ENCODE measurements at places on chromosomes 5 and 9.
A peak's percentile ranks its signal among the peaks of the same experiment; 100 is the strongest.

GRCh38 chr5:172883066-172883465 is 49.0 kb downstream of the ERGIC1 start:
- no peak for DNase-seq

DNA sequence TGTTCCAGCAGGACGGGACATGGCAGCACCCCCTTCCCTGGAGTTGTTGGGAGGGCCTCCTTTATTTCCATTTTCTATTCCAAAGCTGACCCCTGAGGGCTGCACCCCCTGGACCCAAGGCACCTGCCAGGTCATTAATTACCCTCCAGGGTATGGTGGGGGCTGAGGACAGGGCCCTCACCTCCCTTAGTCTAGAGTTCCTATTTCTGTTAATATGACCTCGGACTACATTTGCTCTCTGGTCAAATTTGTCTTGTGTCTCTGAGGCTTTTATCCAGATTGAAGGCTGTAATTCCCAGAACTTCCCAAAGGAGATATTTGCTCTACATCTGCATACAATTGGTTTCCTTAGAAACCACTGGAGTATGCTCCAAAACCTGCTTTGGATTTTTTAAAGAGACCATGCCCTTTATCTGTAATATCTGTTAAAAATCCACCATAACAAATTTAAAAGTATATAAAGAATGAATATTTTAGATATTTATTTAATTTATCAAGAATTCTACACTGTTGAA is 16.8 kb downstream of the PHF2 start:
- DNase-seq = no peak

GRCh38 chr9:89946741-89947140 is 341.9 kb downstream of the GADD45G start:
- no peak for DNase-seq

GRCh38 chr9:10613419-10613818 is 617 bp upstream of the PTPRD start:
- no peak for DNase-seq

DNA sequence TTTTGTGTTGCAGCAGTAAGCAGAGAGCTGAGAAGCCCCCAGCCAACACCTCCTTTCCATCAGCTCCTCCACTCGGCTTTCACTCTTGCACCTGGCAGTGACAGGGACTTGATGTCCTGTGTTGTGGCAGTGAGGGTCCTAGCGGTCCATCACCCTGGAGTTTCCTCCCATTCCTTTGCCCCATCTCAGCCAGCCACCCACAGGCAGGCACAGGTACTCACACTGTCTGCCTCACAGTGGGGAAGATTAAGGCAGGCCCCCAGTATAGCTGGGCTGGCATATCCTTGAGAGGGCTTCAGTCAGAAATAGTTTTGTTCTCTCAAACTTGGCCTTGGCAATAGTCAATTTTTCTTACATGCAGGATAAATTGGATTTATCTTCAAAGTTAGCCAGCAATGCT is 362.7 kb downstream of the GADD45G start:
- no peak for DNase-seq

GRCh38 chr5:13214182-13214581 is 730.3 kb downstream of the DNAH5 start:
- no peak for DNase-seq

GRCh38 chr5:120139039-120139438 is 325.1 kb upstream of the PRR16 start:
- DNase-seq = no peak

GRCh38 chr5:178125253-178125906 is 5.4 kb upstream of the RMND5B start:
- DNase-seq = no peak

- no peak for DNase-seq
Measured at GRCh38 chr5:95962785-95963184, 1.1 kb upstream of the ELL2 start.

- no peak for DNase-seq
Measured at GRCh38 chr5:80623999-80624398, 30.5 kb upstream of the MSH3 start.

- DNase-seq = no peak
Measured at GRCh38 chr5:80565330-80565729, 4.8 kb downstream of the ANKRD34B start.

DNA sequence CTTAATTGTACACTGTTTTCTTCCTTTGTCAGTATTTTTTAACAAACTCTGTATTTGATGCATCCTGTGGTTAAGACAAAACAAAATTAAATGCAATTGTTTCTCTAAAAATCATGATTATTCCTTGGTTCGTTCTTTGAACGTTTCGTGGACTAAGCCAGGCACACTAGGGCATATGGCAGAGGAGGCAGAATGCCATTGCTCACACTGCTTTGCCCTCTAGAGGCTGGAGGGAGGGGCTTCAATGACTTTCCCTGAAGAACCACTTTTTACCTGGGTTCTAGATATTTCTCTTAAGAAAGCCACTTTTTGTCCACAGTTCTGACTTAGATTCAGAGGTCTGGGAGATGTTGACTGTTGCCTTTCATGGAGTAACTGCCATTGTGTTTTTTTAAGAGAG is 236.2 kb upstream of the ADAMTSL1 start:
- DNase-seq = no peak

- DNase-seq = no peak
Measured at GRCh38 chr5:176994460-176995121, 12.0 kb downstream of the UIMC1 start.

- no peak for DNase-seq
Measured at GRCh38 chr5:5784101-5784500, 361.6 kb downstream of the ICE1 start.

DNA sequence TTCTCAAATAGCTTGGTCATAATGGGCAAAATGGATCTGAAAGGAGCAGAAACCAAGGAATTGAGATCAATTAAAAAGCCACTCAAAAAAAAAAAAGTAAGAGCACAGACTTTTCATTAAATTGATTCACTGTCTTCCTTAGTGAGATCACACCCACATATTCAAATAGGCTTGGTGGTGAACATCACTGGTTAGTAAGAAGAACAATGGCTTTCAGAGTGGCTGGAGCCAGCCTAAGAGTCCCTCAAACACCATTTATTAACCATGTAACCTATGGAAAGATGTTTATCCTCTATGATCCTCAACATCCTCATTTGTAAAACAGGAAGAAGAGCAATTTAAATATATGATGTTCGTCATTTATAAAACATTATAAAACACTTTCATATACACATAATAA is 12.4 kb downstream of the CCDC112 start:
- no peak for DNase-seq

DNA sequence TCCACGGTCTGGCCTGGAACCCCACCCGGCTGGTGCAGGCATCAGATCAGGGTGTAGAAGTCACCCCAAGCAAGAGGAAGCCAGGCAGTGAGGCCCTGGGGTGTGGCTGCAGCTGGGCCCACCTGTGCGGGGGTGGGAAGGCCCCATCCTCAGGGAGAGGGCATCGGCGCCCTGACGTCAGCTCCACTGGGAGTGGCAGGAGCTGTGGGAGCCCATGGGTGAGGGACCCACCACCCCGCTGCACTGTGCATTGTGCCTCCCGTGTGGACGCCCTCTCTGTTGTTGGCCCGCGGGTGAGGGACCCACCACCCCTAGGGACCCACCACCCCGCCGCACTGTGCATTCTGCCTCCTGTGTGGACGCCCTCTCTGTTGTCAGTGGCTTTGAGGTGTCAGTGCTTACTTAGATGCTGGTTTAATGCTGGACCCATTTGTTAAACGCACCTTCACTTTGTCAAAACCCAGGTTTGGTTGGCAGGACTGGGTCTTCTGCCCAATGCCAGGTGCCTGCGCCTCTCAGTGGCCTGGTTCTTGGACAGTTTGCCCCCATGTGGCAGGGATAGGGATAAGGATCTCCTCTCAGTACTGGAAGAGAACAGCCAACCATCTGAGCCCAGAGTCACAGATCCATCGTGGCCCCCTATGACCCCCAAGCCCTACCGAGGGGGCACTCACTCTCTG is 6.9 kb upstream of the EXOC3 start:
- no peak for DNase-seq

GRCh38 chr5:123874600-123875201 is 362.7 kb downstream of the CSNK1G3 start:
- no peak for DNase-seq

- no peak for DNase-seq
Measured at GRCh38 chr9:126222835-126223431, 103.7 kb upstream of the MVB12B start.

- DNase-seq = no peak
Measured at GRCh38 chr9:38443597-38443996, 19.3 kb upstream of the IGFBPL1 start.

GRCh38 chr9:114112325-114112724 is 13.2 kb upstream of the KIF12 start:
- DNase-seq = no peak

- DNase-seq = no peak
Measured at GRCh38 chr9:108468364-108468763, 387.4 kb downstream of the ACTL7B start.

DNA sequence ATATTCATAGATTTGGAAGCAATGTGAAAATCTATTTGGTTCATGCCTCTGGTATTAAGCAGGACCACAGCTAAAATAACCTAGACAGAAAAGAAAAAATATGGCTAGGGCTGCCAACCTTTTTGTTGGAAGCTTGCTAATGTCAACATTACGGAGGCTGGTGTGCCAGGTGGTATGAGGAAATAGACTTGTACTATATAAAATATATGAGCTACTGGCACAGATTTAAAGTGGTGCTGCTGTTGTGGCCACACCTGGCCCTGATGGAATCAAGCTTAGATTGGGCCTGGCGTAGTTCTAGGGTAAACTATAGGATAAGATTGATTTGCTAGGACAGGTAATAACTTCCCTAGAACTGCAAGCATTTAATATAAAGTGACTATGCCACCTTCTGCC is 10.6 kb upstream of the PARP8 start:
- no peak for DNase-seq

DNA sequence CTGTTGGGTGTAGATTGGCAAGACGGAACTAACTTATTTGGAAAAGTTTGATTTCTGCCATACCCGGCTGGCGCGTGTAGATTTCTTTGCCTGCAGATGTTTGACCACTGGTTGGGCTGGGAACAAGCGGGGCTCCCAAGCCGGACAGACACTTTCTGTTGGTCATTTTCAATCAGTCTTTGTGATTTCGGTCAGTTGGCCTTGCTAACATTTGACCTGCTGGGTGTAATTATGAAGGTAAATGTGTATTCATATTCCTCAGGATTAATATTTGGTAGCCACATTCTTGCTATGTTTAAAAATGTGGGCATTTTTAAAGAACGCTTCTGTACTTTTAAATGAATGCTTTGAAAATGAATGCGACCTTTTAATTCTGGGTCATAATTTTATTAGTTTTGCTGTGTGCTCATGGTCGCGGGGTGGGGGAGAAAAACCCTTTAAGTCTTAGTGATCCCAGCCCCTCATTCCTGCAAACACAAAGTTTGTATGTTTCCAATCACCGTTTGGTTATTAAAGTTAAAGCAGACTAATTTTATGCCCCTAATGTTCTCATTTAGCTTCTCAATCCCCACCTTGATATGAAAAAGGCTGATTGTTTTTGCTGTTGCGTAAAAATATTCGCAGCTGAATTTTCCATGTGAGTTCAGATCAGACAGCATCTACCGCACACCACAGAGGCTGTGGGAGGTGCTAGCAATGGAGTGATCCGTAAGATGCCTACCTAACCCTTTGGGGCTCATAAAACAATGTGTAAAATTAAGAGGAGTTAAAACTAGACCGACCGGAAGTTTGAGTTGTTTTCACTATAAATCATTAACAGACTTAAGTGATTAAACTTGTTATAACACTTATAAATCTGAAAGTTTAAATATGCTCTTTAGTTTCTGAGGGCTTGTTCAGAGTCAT is 1.5 kb downstream of the RASGRF2 start:
- DNase-seq = peak; percentile 61

- DNase-seq = no peak
Measured at GRCh38 chr5:140964356-140964755, 1.9 kb upstream of the PCDHAC2 start.

DNA sequence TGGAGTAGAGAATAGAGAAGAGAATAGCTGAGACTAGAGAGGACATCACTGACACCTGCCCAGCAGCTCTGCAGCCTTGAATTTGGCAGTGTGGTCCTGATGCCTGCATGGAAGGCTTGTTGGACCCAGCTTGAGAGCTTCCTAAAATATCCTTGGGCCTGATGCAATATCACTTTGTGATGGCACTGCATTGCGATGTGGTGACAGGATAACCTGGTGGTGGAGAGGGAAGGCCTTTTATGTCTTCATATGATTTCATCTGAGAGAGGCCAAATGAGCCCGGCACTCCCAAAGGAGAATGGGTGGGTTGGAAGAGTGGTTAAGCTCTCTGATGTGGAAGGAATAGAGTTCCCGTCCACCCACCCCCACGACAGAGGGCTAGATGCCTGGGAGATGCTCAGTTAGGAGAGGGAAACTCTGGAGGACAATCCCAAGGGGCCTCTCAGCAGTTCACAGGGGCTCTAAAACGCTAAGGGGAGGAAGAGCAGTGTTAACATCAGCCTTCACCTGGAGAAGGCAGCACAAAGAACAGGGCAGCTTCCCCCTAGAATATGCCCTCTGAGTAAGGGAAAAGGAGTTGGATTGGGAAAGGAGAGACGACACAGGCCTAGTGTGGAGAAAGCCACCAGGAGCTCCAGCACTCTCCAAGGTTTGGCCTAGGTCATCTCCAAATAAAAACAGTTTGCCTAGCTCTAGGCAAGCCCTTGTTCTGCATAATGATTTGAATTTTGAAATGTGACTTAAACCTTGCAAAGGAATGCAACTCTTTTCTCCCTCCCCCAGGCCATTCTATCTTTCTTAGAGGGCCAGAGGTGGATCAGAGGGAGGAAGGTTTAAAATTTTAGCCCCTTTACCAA is 99.8 kb upstream of the SSBP2 start:
- DNase-seq = peak; percentile 6

- DNase-seq = no peak
Measured at GRCh38 chr5:127254729-127255284, 35.8 kb upstream of the MEGF10 start.

- no peak for DNase-seq
Measured at GRCh38 chr9:109910671-109911518, 130.9 kb downstream of the PALM2AKAP2 start.

DNA sequence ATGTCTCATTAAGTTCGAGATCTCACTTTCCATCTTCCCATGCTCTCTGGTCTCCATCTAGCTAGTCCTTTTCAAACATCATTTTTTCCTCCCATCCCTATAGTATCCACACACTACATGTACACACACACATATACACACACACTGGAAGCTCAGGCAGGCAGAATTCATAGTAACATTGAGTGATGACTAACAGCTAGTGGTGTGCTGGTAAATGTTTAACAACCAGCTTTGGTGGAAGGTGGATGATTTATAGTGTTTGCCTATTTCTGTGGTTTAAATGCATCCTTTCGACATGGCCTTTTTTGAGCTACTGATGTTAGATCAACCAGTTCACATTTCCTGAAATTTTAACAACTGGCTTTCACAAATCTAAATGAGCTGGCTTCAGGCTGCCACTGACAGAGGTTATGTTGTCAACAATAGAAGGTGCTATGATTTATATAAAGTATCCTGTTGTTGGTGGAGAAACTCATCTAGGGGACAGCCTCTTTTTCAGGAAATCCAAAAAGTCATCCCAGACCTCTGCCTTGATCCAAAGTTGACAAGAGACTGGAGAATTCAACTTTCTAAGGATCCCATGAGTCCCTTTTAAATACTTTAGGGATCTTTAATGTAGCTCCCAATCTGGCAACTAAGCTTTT is 117.8 kb downstream of the CCDC192 start:
- no peak for DNase-seq

GRCh38 chr5:71836559-71837112 is 117.6 kb downstream of the CARTPT start:
- no peak for DNase-seq

Data from CD4-positive, alpha-beta T cell treated with Interleukin-17A for 4 hours (primary cell).